ENCODE measurements at places on chromosomes 2 and 18.

GRCh38 chr2:112251271-112251670 is 3.6 kb downstream of the ZC3H8 start:
- no peak for DNase-seq

- no peak for DNase-seq
Measured at GRCh38 chr2:43537137-43537536, 58.7 kb downstream of the THADA start.

GRCh38 chr2:18208956-18209355 is 330.5 kb downstream of the KCNS3 start:
- DNase-seq = no peak

- no peak for DNase-seq
Measured at GRCh38 chr2:215535125-215535668, 99.3 kb upstream of the FN1 start.

GRCh38 chr2:97759727-97760407 is 46.5 kb downstream of the ZAP70 start:
- DNase-seq = no peak

GRCh38 chr2:215241791-215242305 is 70.0 kb upstream of the ATIC start:
- no peak for DNase-seq

Measured in GF-D8 (cell line).